ENCODE measurements at places on chromosomes 1 and 21. TPM values are rescaled to one million over a fixed set of nuclear protein-coding genes. Genes with fewer than 3 reads are reported as not detected.
A peak's percentile ranks its signal among the peaks of the same experiment; 100 is the strongest.

DIPK1A gene
- total RNA-seq: 0.62 TPM

GCSAML gene
- not detected for total RNA-seq

MKNK1 gene
- 42.6 TPM for total RNA-seq

TTC34 gene
- 0.53 TPM for total RNA-seq

CELF3 gene
- not detected for total RNA-seq

LCE2A gene
- not detected for total RNA-seq

AMY2B gene
- total RNA-seq: 1.2 TPM

KIAA1614 gene
- total RNA-seq: 2.0 TPM

- no peak for DNase-seq
- no peak overlapping the region for H3K27ac ChIP-seq
- H3K4me1 ChIP-seq: no peaks in the 10 kb centered on the region
- no peak overlapping the region for H3K4me3 ChIP-seq
- no peaks in the 10 kb centered on the region for H3K27me3 ChIP-seq
These were observed 111.1 kb downstream of the CASZ1 start for GRCh38 chr1:10685196-10685807.

DNA sequence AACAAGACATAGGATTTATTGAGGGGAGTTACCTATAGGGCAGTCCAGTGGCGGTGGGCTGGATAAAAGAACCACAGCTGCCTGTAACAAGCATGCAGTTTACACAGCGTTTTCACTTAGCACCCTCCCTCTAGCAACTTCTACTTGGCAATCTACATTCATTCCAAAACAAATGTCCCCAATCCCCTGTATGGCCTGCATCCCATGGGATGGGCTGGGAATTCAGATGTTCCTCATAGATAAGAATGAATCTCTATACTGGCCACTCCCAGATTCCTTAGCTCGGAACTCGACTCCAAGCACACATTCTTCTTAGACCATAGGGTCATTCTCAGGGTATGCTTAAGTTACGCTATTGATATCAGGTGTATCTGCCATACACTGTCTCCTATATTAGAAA lies 33.3 kb downstream of the PCP4 start:
- DNase-seq: no peak
- H3K4me3 ChIP-seq: no peak overlapping the region
- H3K27me3 ChIP-seq: no peaks in the 10 kb centered on the region

- peaks cover 55% of the 10 kb centered on the region for H3K4me1 ChIP-seq
- H3K27ac ChIP-seq: no peak overlapping the region
- DNase-seq: no peak
- no peak overlapping the region for H3K4me3 ChIP-seq
- no peaks in the 10 kb centered on the region for H3K27me3 ChIP-seq
- no peaks in the 10 kb centered on the region for H3K36me3 ChIP-seq
These were observed 93.0 kb downstream of the ATP6V1G3 start for GRCh38 chr1:198447468-198447867.

DNA sequence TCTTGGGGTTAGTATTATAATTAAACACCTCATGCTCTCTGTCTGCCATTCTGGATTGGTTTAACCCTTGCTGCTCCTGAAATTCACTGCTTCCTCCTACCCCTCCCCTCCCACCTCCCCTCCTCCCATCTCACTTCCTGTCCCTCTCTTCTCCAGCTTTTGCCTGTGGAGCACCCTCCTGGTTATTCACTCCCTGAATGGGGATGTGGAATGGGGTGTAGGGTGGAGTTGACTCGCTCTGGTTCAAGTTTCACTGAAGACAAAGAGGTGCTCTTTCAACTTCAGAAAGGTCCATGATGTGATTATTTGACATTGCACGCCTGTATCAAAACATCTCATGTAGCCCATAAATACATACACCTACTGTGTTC lies 160.5 kb downstream of the PLXNA2 start:
- H3K27ac ChIP-seq: no peak overlapping the region
- no peaks in the 10 kb centered on the region for H3K4me1 ChIP-seq
- H3K4me3 ChIP-seq: no peak overlapping the region
- no peaks in the 10 kb centered on the region for H3K27me3 ChIP-seq
- no peak for DNase-seq

- H3K4me3 ChIP-seq: no peak overlapping the region
- H3K36me3 ChIP-seq: peaks cover 3% of the 10 kb centered on the region
- H3K27me3 ChIP-seq: no peaks in the 10 kb centered on the region
- no peak for DNase-seq
- H3K4me1 ChIP-seq: no peaks in the 10 kb centered on the region
These were observed 82.7 kb downstream of the CAMTA1 start for GRCh38 chr1:6867729-6868659.

GRCh38 chr1:167474191-167474641 lies 44.1 kb downstream of the CD247 start:
- H3K36me3 ChIP-seq: no peaks in the 10 kb centered on the region
- no peak for DNase-seq
- no peak overlapping the region for H3K27ac ChIP-seq
- no peaks in the 10 kb centered on the region for H3K4me1 ChIP-seq
- no peaks in the 10 kb centered on the region for H3K27me3 ChIP-seq

DNA sequence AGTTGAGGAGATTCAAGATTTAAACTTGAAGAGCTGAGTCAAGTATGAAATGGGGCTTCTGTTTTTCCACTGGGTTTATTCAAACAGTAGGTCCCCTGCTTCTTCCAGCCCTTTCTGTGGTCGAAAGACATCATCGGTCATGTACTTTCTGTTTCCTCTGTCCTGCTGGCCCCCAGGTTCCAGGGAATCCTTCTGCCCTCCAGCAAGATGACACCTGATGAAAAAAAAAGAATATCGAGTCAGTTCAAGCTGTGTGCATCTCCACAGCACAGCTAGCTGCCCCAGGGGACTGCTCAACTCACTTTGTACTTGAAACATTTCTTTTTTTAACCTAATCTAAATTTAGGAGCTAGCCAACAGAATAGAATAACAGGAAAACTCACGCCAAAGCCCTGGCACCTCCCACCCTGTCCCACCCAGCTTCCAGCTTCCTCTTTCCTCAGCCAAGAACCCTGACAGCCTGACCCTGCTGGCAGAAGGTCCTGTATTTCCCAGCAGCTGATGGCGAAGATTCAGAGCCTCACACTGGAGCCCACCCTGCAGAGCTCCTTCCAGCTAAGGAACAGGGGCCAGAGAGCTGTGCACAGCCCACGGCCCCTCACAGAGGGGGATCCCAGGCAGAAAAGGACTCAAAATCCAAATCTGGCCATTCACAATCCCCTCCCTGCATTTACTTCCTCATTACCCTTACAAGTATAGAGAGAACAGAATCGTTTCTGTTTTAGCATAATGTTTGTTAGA lies 176.5 kb downstream of the PSMG1 start:
- DNase-seq: peak; percentile 88
- H3K4me1 ChIP-seq: peaks cover 42% of the 10 kb centered on the region
- no peak overlapping the region for H3K4me3 ChIP-seq

- no peaks in the 10 kb centered on the region for H3K4me1 ChIP-seq
- H3K27ac ChIP-seq: no peak overlapping the region
- H3K36me3 ChIP-seq: no peaks in the 10 kb centered on the region
- no peaks in the 10 kb centered on the region for H3K27me3 ChIP-seq
These were observed 7.1 kb upstream of the KCNQ4 start for GRCh38 chr1:40776236-40777072.

GRCh38 chr1:234662148-234662547 lies 52.2 kb upstream of the IRF2BP2 start:
- no peaks in the 10 kb centered on the region for H3K36me3 ChIP-seq
- no peak for DNase-seq
- peaks cover 24% of the 10 kb centered on the region for H3K4me1 ChIP-seq
- no peak overlapping the region for H3K27ac ChIP-seq
- no peak overlapping the region for H3K4me3 ChIP-seq

DNA sequence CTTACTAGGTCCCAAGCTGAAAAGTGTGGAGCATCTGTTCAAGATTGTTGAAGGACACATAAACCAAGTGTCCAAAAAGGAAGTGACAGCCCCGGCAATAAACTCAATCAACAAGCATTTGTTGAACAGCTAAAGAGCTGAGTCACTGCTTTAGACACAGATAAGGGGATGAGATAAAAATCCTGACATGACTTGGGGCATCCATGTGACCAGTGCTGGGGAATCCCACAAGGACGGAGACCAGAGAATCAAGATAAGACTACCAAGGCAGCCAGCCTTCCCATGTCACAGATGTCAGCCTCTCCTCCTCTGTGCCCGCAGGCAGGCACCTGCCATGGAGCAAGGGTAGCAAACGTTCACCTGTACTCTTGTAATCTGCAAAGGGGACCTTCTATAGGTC lies 118.6 kb upstream of the KAZN start:
- no peaks in the 10 kb centered on the region for H3K27me3 ChIP-seq
- no peaks in the 10 kb centered on the region for H3K36me3 ChIP-seq
- H3K4me1 ChIP-seq: no peaks in the 10 kb centered on the region
- no peak overlapping the region for H3K4me3 ChIP-seq
- no peak for DNase-seq
- no peak overlapping the region for H3K27ac ChIP-seq

- no peak for DNase-seq
- H3K27ac ChIP-seq: no peak overlapping the region
- no peaks in the 10 kb centered on the region for H3K36me3 ChIP-seq
These were observed 115.5 kb downstream of the HMGB4 start for GRCh38 chr1:33979341-33979740.

- H3K27ac ChIP-seq: no peak overlapping the region
- DNase-seq: no peak
These were observed 30.2 kb downstream of the RABGAP1L start for GRCh38 chr1:174189428-174190062.

DNA sequence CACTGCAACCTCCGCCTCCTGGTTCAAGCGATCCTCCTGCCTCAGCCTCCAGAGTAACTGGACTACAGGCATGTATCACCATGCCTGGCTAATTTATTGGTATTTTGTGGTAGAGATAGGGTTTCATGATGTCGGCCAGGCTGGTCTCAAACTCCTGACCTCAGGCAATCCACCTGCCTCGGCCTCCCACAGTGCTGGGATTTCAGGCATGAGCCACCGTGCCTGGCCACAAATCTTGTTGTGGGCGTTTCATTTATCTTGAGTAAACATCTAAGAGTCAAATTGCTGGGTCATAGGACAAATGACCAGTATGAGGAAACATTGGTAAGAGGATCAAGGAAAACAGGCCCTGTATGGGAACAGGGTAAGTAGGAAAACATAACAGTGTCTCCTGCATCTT lies 17.9 kb downstream of the TMEM200B start:
- no peaks in the 10 kb centered on the region for H3K27me3 ChIP-seq
- no peaks in the 10 kb centered on the region for H3K36me3 ChIP-seq
- H3K4me3 ChIP-seq: no peak overlapping the region
- no peak for DNase-seq
- H3K4me1 ChIP-seq: no peaks in the 10 kb centered on the region

GRCh38 chr1:205447457-205448341 lies 8.1 kb downstream of the BLACAT1 start:
- H3K36me3 ChIP-seq: no peaks in the 10 kb centered on the region
- H3K27me3 ChIP-seq: peaks cover 35% of the 10 kb centered on the region
- no peak overlapping the region for H3K4me3 ChIP-seq
- DNase-seq: no peak
- H3K4me1 ChIP-seq: no peaks in the 10 kb centered on the region
- no peak overlapping the region for H3K27ac ChIP-seq

GRCh38 chr1:16243936-16244649 lies 7.1 kb upstream of the CPLANE2 start:
- no peak overlapping the region for H3K4me3 ChIP-seq
- H3K27ac ChIP-seq: no peak overlapping the region
- H3K36me3 ChIP-seq: peaks cover 2% of the 10 kb centered on the region
- DNase-seq: peak; percentile 87
- H3K4me1 ChIP-seq: peaks cover 17% of the 10 kb centered on the region

DNA sequence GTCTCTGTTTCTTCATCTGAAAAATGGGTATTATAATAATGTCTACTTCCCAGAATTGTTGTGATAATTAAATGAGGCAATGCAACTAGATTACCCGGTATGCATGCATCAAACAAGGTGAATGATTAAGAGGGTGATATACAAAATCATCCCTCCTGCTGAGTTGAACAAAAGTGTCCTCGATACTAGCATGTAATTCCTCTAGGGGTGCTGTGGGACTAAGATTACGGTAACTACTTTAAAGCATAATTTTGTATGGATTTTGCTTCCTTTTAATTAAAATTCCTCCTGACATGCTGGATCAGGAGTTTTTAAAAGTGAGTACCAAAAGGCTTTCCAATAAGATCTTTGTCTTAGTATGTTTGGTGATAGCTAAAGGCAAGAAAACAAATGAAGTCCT lies 98.7 kb upstream of the PRMT6 start:
- no peaks in the 10 kb centered on the region for H3K4me1 ChIP-seq
- H3K27me3 ChIP-seq: no peaks in the 10 kb centered on the region
- no peak for DNase-seq
- H3K27ac ChIP-seq: no peak overlapping the region
- H3K4me3 ChIP-seq: no peak overlapping the region

GRCh38 chr1:167439301-167439988 lies 78.9 kb downstream of the CD247 start:
- no peaks in the 10 kb centered on the region for H3K4me1 ChIP-seq
- H3K27me3 ChIP-seq: no peaks in the 10 kb centered on the region
- peak overlapping the region; percentile 20 for H3K4me3 ChIP-seq
- peak; percentile 51 for DNase-seq
- H3K27ac ChIP-seq: no peak overlapping the region

- H3K27ac ChIP-seq: no peak overlapping the region
- no peaks in the 10 kb centered on the region for H3K36me3 ChIP-seq
- peaks cover 15% of the 10 kb centered on the region for H3K4me1 ChIP-seq
- H3K4me3 ChIP-seq: no peak overlapping the region
- DNase-seq: no peak
These were observed 120.7 kb downstream of the LEPR start for GRCh38 chr1:65541161-65541560.

DNA sequence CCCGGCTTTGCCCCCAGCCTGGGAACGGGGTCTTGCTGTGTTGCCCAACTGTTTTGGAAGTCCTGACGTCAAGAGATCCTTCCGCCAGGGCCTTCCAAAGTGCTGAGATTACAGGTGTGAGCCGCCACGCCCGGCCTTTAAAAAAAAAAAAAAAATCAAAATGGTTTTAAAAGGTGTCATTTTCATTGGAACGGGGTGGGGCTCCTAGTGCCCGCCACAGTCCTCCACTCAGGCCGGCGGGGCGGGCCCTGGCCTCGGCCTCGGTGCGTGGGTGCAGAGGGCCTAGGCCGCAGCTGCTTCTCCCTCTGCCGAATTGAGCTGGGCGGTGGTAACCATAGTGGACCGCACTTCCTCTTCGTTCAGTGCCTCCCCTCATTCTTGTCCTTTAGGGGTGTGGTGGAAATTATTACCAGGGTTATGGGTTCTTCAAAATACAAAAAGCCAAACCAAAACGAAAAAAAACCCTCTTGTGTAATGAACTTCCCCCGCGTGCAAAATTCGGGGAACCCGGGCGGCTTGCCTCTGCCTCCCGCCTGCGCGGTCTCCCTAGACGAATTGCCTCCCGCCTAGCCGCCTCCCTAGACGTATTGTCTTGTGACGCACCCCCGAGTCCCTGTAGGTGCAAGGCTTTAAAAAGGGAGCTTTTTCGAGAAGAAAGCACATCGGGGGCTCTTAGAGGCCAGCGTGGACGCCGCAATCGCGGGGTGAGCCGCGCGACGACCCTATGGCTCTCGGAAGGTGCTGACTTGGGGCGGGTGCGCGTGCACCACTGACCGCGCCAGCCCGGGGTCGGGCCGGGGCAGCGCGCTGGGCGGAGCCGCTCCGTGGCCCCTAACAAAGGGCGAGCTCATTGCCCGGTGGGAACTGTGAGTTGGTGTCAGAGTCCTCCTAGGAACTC lies 10.5 kb upstream of the SPEN start:
- no peak overlapping the region for H3K27ac ChIP-seq
- no peaks in the 10 kb centered on the region for H3K27me3 ChIP-seq
- no peak overlapping the region for H3K4me3 ChIP-seq
- DNase-seq: peak; percentile 23
- peaks cover 3% of the 10 kb centered on the region for H3K4me1 ChIP-seq

- H3K4me1 ChIP-seq: no peaks in the 10 kb centered on the region
- no peak for DNase-seq
- no peak overlapping the region for H3K4me3 ChIP-seq
- no peaks in the 10 kb centered on the region for H3K27me3 ChIP-seq
These were observed 13.8 kb upstream of the SAMD11 start for GRCh38 chr1:909861-910310.
